ENCODE measurements at places on chromosomes 1 and 21.

- DNase-seq = no peak
Observed at GRCh38 chr1:192913683-192914082, 104.8 kb downstream of the RGS2 start.

DNA sequence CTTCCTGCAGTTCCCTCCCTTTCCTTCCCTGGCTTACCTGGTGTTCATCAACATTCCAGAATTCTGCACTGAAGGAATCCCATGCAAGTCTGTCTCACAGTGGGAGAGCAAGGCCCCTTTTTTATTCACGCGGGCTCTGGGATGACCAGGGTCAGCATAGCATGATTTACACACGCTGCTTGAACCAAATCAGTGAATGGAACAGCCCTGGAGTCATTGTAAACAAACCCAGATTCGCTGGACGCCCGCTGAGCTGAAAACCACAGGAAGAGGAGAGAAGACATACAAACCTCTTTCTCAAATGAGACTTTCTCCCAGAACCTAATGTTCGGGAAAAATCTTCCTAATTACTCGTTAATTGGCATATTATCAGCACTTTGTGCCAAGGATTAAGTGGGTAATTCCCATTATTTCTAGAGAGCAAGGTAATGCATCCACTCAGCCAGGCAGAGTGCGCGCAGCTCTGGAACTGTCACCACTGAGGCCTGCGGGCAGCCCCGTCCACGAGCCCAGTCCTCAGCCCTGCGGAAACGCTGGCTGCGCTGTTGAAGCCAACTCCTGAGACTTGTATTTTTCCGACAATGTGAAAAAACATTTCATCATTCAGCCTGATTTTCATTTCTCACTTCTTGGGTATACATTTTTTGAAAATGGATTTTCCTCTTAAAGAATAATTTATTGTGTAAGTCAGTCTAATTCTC is 140.0 kb downstream of the ETS2 start:
- DNase-seq = no peak

- peak; percentile 83 for DNase-seq
Observed at GRCh38 chr1:27366411-27367159, at the start of gene MAP3K6. MAP3K6 (minus strand) TSS chr1:27366961; CDS start chr1:27366597, 364 bp downstream.

DNA sequence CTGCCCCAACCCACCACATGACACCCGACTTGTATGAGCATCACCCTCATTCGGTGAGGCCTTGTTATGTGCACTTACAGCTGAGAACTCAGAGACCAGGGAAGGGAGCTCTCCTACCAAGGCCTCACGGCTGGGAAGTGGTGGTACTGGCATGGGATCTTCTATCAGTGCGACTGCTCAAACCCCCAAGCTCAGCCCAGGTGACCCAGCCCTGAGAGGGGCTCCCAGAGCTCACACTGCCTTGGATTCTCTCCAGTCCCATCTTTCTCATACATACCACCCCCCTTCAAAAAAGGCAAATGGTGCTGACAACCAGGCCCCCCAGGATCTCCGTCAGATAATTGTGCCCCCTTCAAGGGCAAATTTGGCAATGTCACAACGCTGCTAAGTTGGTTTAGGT is 777 bp upstream of the PLA2G2F start:
- no peak for DNase-seq

GRCh38 chr1:15246960-15247614 is at the start of gene FHAD1:
FHAD1 (plus strand) TSS chr1:15247223; CDS start chr1:15251785, 4,562 bp downstream.
- DNase-seq = peak; percentile 93
